ENCODE measurements at places on chromosomes 12 and 14.
A peak's percentile ranks its signal among the peaks of the same experiment; 100 is the strongest.

- DNase-seq, result no peak
Measured at GRCh38 chr12:66984962-66985361, 284.2 kb upstream of the CAND1 start.

DNA sequence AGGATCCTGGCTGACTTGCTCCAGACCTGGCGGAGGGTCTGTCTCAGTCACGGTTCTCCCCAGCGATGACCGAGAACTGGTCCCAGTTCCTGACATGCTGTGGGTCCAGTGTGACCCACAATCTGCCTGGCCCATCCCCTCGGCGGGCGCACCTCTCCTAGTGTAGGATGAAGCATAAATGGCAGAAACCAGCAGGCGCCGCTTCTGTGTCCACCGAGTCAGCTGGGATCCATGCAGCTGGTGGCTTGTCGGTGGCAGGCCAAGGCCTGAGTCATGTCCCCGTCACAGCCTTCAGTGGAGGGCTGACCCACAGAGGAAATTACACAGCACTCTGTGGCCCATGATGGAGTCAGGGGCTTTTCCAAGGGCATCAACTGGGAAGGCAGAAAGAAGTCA, 38.5 kb downstream of the NFKBIA start:
- no peak for DNase-seq

GRCh38 chr12:3030821-3031429, 46.3 kb upstream of the TSPAN9 start:
- DNase-seq, result no peak

GRCh38 chr14:50212726-50213125, 18.7 kb downstream of the SOS2 start:
- DNase-seq, result no peak

- no peak for DNase-seq
Measured at GRCh38 chr12:113233967-113234366, 12.7 kb downstream of the TPCN1 start.

- no peak for DNase-seq
Measured at GRCh38 chr12:65182012-65182739, 12.8 kb downstream of the LEMD3 start.

DNA sequence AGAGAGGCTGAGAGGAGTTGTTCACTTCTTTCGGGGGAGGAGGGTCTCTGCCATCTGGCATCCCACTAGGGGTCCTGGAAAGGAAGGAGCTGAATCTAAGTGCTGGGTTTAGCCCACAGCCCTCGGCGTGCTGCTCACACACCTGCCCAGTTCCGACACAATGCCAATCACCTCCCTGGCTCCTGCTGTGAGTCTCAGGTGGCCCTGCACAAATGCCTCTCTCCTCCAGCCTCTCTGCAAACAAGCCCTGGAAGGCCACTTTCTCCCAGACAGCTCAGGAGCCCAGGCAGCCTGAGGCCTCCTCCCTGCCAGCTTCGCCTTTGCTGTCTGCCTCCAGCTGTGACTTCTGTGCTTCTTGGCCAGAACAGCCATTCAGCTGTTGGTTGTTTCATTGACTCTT, 51.2 kb downstream of the SMIM41 start:
- no peak for DNase-seq

DNA sequence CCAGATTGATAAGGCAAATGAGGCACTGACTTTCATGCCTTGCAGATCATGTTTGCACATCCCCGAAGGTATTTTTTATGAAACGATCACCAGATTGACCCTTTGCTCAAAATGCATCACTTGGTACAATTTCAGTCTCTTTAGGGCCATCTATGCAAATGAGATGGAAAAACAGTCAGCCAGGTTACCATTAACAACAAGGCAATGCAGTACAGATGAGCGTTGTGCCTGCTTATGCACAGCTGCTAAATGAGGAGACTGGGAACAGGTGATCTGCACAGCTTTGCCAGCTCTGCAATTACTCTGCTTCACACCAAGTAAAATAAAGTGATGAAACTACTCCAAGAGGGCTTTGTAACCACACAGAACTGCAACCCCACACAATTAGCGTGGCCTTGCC, 26.1 kb upstream of the PLEKHG7 start:
- DNase-seq, result no peak

DNA sequence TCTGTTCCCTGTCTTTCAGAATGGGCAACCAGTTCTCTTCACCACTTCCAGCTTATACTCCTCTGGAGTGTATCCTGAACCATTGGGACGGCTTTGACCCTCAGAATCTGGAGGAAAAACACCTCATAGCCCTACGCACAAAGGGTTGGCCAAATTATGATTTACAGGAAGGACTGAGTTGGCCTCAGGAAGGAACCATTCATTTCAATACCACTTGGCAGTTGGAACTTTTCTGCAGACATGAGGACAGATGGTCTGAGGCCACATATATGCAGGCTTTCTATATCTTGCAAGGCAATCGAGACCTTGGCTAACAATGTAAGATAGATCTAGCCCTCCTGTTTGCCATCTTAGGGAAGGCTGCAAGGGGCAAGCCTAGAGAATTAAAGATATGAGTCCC, 24.0 kb downstream of the CLECL1 start:
- no peak for DNase-seq

GRCh38 chr14:102819747-102820330, 42.6 kb downstream of the TRAF3 start:
- DNase-seq, result no peak

- DNase-seq, result no peak
Measured at GRCh38 chr14:62117010-62117750, 355.0 kb downstream of the SNAPC1 start.

- DNase-seq, result no peak
Measured at GRCh38 chr14:29126361-29126760, 359.8 kb downstream of the FOXG1 start.

GRCh38 chr14:50711043-50711442, 42.9 kb upstream of the SAV1 start:
- no peak for DNase-seq

DNA sequence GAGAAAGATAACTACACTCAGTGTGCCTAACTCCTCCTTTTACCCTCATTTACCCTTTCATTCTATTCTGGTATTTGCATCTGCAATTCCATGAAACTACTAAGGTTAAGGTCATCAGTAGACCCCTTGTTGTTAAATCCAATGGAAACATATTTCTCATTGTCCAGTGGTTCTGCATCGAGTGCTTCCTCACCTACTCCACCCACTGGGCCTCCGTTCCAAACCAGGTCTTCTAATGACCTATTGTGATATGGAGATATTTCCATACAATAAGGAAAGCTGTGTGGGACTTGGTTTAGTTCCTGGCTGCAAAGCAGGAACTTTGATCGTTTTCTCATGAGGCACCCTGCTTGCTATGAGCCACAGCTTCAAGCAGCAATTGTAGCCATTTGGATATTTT, 99.5 kb upstream of the FSCB start:
- no peak for DNase-seq

- no peak for DNase-seq
Measured at GRCh38 chr12:5272018-5272785, 159.7 kb upstream of the NTF3 start.

DNA sequence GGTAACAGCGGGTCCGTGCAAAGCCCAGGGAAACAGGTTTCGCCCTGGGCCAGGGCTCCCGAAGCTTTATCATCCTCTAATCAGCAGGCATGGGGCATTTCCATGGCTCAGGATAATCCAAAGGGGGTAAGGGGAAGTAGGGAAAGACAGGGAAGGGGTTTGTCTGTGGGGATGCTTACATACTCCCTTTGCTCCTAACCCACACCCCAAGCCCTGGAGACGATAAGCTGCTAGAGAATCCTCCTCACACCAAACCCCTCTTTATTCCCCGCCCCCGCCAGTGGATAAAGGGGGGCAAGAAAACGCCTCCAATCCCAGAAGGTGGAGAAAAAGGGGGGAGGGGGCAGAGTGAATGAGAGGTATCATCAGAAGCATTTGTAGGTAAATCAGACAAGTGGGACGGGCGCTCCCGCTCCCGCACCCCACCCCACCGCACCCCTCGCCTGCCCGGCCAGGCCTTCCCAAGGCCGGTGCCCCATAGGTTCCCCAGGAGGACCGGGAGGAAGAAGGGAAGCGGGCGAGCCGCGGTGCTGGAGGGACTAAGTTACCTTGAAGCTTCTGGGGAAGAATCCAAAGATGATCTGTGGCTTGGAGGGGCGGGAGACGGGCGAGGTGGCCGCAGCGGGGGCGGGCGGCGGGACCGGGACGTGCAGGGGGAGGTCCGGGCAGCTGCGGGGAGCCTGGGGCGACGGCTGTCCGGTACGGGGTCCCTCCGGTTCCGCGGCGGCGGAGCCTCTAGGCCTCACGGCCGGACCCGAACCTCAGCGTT, 762 bp downstream of the PPP2R5E start:
- no peak for DNase-seq

GRCh38 chr14:55545779-55546178, 34.2 kb upstream of the KTN1 start:
- DNase-seq, result no peak

GRCh38 chr14:57060276-57060955, 208.3 kb downstream of the EXOC5 start:
- no peak for DNase-seq

- DNase-seq, result no peak
Measured at GRCh38 chr12:11635341-11635740, 14.1 kb upstream of the ETV6 start.

DNA sequence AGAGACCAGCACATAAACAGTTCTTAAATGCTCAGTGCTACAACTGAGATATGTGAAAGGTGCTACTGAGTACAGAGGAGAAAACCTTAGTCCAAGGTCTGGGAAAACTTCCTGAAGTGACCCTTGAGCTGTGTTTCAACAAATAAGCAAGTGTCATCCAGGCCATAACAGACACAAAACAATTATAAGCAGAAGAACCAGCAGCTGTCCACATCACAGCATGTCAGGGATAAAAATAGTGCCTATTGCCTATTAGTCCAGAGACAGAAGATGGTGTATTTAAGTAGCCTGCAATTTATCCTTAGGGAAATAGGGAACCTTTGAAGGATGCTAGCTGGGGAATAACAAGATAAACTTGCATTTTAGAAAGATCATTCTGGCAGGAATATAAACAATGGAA, 237.8 kb downstream of the SPTSSA start:
- DNase-seq, result no peak

GRCh38 chr12:56998981-56999380, 7.4 kb downstream of the ZBTB39 start:
- no peak for DNase-seq

DNA sequence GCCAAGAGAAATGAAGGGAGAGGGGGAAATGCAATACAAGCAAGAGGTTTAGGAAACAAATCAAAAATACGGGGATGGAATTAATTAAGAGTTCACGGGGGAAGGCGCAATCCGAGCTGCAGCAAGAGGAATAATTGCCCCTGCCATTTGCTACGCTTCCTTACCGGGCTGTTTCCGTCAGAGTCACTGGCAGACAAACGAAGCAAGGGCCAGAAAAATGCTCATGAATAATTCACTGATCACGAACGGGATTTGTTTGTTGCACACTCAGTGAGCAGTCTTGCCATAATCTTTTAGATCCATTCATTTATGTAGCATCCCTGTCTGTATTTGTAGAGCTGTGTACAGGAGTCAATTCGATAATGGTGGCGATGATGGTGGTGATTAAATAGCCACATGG, 39.0 kb downstream of the PLXNC1 start:
- no peak for DNase-seq

- no peak for DNase-seq
Measured at GRCh38 chr12:52149182-52149641, 42.6 kb downstream of the KRT80 start.

- DNase-seq, result peak; percentile 26
Measured at GRCh38 chr14:78566026-78566858, 396.1 kb downstream of the NRXN3 start.

DNA sequence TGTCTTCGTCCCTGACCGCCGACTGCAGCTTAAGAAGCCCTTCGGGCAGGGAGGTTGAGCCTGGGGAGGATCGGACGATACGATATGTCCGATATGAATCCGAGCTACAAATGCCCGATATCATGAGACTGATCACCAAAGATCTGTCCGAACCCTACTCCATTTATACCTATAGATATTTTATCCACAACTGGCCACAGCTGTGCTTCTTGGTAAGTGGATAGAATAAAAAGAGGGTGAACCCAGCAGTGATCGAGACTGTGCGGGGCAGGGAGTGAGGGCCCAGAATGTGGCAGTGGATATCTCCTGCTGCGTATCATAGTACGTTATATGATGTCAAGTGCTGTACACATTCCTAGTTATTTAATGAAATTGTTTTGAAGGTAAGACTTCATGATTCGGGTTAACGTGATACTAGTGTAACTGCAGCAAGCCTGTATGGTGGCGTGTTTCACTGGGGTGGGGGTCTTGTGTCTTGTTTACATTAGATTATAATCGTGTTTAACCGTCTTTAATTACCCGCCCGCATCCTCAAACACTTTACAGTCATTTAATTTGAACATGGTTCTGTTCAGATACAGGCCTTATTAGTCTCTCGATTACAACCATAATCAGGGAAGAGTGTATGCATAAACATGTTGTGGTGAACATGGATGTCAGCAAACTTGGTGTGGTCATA, 1.3 kb downstream of the NAA30 start:
- DNase-seq, result no peak

DNA sequence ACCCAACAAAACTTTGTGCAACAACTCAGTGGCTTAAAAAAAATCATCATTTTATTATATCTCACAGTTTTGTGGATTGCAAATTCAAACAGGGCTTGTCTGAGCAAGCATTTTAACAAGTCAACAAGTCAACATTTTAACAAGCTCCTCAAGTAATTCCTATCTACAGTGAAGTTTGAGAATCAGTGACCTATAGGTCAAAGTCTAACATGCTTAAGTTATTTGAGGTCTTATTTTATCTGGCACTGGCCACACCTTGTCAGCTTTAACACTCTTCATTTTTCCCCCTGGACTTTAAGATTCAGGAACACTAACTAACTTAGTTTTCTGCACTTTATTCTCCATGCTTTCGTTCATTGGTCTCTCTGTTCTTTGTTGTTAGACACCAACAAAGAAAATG, 71.2 kb upstream of the PELI2 start:
- DNase-seq, result no peak

DNA sequence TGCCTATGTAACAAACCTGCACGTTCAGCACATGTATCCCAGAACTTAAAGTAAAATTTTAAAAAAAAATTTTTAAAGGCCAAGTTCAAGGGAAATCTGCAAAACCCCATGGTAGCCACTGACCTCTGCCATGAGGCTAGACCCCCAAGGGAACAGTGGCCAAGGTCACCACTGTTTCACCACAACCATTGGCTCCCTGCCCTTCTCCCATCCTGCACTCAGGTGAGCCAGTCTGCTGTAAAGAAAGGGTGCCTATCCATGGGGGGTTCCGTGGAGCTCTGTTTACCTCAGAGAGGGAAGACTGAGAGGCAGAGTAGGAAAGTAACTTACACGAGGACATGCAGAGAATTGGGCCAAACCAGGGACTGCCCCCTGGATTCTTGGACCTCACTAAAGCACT, 38.6 kb downstream of the VWF start:
- DNase-seq, result no peak

- no peak for DNase-seq
Measured at GRCh38 chr12:117124421-117125271, 25.4 kb upstream of the TESC start.

DNA sequence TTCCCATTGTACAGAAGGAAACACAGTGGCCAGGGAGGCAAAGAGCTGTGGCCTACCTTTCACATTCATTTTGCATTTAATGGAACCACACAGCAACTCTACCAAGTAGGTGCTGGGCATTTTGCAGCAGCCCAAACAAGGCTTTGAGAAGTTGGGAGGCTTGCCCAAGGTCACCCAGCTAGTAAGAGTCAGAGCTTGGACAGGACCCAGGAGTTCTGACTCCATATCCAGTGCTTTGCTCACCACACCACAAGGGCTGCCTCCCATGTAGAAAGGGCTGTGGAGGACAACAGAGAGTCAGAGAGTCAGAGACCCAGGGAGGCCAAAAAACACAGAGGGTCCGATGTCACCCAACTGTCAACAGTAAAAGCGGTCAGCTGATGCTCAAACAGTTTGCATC, 400.2 kb downstream of the BCL11B start:
- DNase-seq, result no peak

- no peak for DNase-seq
Measured at GRCh38 chr12:105319691-105320209, 10.7 kb upstream of the C12orf75 start.
